Stimulated activated CD4-positive, alpha-beta T cell treated with anti-CD3 and anti-CD28 coated beads, Interleukin-4, amount 100 ng/mL, for 4 hours (primary cell): ENCODE measurements at places on chromosomes 12 and 14.
A peak's percentile ranks its signal among the peaks of the same experiment; 100 is the strongest.

DNA sequence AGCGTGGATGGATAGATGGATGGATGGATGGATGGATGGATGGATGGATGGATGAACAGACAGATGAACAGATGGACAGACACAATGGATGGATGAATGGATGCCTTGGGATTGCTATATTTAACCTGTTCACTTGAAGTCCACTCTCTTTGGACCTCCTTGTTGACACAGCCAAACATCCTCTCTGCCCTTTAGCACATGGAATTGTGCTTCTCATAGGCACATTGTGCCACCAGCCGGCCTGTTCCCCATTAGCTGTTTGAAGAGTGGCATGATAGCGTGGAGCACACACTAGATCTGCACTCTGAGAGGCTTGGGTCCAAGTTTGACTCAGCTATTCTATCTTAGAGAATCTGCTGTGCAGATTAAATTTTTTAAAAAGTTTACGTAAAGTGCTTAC lies 56.9 kb upstream of the GSC start:
- DNase-seq, result no peak

GRCh38 chr12:130715998-130716968 lies at the start of gene RIMBP2:
TSS of gene RIMBP2 (minus strand) at chr12:130716299. CDS start at chr12:130479013, 237,286 bp downstream.
- no peak for DNase-seq

DNA sequence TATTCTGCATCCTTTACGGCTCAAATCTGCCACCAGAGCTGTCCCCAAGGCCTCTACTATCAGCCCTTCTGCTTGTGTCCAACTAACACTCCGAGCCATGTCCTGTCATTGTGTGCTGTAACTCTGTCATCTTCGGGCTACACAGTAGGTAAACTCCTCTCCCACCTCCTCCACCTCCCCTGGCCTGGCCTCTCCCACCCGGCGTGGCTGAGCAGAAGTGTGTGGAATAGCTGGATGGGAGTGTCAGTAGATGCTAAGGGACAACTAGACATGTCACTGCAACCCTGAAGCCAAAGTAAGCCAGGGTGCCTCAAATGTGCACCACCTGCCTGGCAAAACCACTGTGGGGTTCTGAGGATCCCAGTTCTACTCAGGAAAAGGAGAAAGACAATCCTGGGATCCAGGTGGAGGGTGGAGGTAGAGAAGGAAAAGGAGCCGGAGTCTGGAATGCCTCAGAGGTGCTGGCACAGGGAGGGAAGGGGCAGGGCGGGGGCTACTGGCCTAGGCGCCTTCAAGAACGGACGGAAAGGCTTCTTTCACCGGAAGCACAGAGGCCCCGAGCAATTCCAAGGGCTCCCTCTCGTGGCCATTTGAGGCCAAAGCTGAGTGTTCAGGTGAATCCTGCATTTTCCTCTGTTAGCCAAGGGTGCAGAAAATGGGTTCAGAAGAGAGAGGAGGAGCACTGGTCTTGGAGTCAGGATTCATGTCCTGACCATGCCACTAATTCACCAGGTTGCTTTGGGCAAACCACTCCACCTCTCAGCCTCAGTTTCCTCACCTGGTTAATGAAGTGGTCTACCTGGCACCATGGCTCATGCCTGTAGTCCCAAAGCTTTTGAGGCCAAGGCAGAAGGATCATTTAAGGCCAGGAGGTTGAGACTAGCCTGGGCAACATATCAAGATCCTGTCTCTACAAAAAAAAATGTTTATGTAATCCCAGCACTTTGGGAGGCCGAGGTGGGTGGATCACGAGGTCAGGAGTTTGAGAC lies 20.5 kb upstream of the FAM181A start:
- DNase-seq, result peak; percentile 27

- no peak for DNase-seq
These were observed 23.5 kb downstream of the CCDC92 start for GRCh38 chr12:123948796-123949769.

GRCh38 chr14:25050269-25051150 lies 563 bp upstream of the STXBP6 start:
- DNase-seq, result no peak

DNA sequence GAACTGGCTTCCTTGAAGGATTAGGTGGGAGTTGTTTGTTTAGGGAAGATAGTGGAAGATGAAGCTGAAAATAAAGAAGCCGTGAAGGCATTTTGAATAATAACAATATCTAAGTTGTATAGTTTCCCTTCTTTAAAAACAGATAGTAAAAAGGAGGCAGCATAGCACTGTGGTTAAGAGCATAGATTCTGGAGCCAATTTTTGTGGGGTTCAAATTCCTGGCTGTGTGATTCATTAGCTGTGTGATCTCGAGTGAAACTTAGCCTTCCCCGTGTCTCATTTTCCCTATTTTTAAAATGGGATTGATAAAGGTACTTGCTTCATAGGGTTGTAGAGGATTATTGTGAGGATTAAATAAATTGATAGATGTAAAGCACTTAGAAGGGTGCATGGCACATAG lies 104.5 kb downstream of the MYRFL start:
- no peak for DNase-seq

DNA sequence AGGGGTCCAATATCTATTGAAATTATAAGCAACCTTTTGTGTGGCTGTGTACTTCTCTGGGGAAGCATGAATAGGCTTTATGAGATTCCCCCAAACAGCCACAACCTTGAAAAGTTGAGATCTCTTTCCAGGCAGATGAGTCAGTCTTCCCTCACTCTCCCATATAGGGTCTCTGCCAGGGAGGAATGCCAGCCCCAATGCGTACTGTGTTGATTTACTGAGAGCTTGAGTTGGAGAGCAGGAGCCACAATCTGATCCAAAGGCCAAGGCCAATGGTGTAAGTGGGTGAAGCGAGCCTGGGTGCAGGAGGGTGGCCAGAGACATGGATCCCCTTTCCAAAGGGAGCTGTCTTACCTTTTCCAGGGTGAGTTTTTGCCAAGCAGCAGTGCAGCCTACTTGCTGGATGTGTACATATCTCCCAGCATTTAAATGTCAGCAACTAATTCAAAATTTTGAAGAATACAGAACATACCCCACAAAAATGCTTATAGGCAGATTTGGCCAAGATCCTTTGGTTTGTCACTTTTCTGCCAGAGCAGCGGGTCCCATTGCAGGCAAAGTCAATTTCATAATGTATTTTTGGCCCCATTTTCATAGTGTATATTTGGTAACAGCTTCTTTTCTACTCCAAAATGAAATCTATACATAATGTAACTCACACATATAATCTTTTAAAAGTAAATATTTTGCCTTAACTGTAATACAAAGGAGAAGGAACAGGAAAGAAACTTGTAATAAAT lies 88.2 kb downstream of the TBC1D30 start:
- DNase-seq, result no peak
